Activated CD8-positive, alpha-beta T cell treated with anti-CD3 and anti-CD28 coated beads for 36 hours (primary cell): ENCODE measurements at places on chromosomes 4 and X. TPM values are rescaled to one million over a fixed set of nuclear protein-coding genes. Genes with fewer than 3 reads are reported as not detected.

OFD1 gene
- 32.4 TPM for total RNA-seq

DNA sequence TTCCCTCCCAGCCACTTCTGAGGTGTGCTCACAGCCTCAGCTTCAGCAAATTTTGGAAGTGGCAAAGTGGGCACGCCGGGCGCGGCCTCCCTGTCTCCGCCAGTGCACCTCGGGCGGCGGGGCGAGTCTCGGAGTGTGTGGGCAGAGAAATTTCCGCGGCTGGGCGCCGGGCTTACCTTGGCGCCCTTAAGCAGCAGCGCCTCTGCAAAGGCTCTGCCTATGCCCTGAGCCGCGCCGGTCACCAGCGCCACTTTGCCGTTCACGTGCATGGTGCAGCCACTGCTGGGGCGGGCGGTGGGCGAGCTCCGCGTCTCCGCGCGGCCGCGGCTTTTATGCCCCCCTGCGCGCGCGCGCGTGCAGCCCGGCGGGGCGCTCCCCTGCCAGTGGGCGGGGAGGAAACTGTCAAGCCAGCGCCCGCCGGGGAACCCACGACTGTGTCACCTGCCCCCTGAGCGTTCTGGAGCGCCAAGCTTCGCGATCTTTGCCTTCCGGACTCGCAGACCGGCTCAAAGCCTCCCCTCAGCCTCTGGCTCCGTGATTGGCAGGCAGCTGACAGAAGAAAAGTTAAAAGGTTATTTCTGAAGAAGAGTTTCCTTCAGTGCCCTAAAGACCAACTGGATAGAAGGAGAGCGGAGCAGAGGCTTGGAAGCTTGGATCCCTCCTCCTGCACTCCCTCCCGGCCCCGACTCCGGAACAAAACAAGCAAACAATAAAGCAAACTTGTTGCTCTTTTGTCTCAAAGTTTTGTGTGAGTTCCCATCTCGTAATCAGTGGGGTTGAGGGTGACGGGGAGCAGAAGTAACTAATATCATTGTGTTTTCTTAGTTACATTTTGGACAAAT lies at the start of gene HPGD:
Gene HPGD (minus strand): TSS at position 306 of the 842 bp plus-strand sequence. CDS start 37 bp downstream, at position 269.
- H3K27ac ChIP-seq: peak within 1 kb of the TSS; percentile 78
- no peaks in the 10 kb centered on the region for H3K36me3 ChIP-seq
- peaks cover 10% of the 10 kb centered on the region for H3K27me3 ChIP-seq
- H3K4me1 ChIP-seq: peaks cover 21% of the 10 kb centered on the region

DNA sequence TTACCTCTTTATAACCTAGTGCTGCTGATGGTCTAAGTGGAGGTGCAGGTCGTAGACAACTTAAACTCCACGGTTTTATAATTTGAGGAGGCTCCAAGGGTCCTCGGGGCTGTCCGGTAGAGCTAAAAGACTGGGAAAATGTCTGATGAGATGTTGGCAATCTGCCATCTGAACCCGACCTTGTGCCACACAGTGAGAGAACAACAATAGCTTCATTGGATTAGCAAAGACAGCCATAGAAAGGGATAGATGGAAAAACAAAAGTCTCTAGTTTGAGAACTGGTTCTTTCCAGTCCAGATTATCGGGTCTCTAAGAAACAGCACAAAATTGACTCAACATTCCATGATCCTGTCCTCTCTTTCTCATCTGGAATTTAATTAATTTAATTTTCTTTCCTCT lies 31.6 kb downstream of the CD40LG start:
- peaks cover 43% of the 10 kb centered on the region for H3K4me1 ChIP-seq
- H3K4me3 ChIP-seq: no peak overlapping the region
- peaks cover 42% of the 10 kb centered on the region for H3K36me3 ChIP-seq
- no peaks in the 10 kb centered on the region for H3K27me3 ChIP-seq
- DNase-seq: no peak
- H3K27ac ChIP-seq: no peak overlapping the region

DNA sequence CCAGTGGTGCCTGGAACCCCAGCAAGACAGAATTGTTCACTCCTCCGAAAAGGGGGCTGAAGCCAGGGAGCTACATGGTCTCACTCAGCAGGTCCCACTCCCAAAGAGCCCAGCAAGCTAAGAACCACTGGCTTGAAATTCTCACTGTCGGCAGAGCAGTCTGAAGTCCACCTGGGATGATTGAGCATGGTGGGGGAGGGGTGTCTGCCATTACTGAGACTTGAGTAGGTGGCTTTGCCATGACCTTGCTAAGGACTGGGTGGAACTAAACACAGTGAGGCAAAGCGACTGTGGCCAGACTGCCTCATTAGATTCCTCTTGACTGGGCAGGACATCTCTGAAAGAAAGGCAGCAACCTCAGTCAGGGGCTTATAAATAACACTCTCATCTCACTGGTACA lies 122.6 kb upstream of the ZC4H2 start:
- no peak overlapping the region for H3K4me3 ChIP-seq
- H3K27ac ChIP-seq: no peak overlapping the region
- H3K4me1 ChIP-seq: no peaks in the 10 kb centered on the region
- peaks cover 31% of the 10 kb centered on the region for H3K36me3 ChIP-seq
- H3K27me3 ChIP-seq: no peaks in the 10 kb centered on the region
- no peak for DNase-seq

ARHGEF6 gene
- total RNA-seq: 45.7 TPM

DNA sequence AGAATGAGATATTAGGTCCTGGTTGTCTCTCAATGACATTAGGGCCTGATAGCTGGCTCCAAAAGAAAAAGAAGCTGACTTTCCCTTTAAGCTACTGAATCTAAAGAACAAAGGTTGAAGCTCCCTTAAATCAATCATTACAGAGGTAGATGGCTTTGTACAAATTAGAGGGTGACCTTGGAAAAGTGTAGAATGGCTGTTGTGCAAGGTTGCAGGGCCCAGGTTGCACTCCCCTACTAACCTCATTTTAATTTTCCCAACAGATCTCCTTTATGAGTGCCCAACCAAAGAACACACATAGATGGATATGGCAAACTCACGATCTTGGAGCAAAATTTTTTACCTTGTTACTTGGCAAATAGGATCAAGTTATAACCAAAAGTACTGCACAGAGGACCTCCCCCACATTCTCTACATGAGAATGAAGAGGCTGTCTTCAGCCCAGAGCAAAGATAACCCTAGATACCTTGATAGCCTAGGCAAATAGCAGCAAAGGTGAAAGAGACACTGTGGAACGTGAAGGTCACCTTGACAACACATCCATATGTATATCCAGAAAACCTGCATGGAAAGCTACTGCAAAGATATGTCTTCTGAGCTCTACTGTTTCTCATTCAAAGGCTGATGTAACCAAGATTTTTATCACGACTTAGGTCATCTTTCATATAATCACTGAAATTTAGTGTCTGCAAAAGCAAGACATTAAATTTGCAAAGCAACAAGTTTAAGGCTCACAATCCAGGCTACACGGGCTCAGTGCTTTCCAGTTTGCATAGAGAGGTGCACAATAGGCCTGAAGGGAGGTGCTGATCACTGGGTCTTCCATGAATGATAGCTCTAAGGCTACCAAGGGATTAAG lies 23.0 kb downstream of the KLB start:
- no peaks in the 10 kb centered on the region for H3K36me3 ChIP-seq
- no peaks in the 10 kb centered on the region for H3K27me3 ChIP-seq
- DNase-seq: no peak
- H3K27ac ChIP-seq: no peak overlapping the region

GRCh38 chr4:113636877-113637276 lies 124.7 kb downstream of the CAMK2D start:
- peak overlapping the region; percentile 88 for H3K27ac ChIP-seq
- H3K4me1 ChIP-seq: peaks cover 52% of the 10 kb centered on the region
- no peaks in the 10 kb centered on the region for H3K27me3 ChIP-seq
- DNase-seq: peak; percentile 29
- H3K4me3 ChIP-seq: peak overlapping the region; percentile 45
- H3K36me3 ChIP-seq: peaks cover 24% of the 10 kb centered on the region

DNA sequence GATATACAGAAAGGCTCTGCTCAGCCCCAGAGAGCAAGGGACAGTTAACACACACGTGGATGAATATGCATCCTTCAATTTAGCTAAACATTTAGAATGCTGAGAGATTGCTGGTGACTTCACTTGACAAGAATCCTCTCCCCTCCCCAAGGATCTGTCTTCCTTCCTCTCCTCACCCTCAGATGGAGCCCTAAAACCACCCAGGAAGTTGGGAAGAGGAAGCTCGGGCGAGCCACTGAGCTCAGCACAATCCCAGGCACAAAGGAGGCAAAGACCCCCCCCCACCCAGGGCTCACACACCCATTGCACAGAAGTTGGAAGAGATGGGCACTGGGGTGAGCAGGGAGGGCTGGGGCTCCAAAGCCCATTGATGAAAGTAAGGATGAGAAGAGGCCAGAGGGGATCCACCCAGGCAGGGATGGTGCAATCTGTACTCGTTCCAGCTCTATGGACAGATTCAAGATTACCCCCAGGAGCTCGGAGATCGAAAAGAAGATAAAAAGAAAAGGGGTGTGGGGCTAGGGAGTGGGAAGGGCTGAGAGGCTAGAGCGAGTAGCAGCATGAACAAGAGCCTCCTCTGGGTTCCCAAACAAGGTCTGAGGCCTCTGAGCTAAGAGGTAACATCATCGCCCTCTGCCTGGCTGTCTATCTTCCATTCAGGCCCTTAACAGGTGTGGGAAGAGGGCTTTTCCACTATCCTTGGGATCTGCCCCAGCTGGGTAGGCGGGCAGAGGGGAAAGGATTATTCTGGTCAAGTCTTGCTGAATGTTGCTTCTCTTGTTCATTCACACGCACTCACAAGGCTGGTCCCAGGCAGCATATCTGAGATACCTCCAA lies 1.2 kb downstream of the TFE3 start:
- H3K36me3 ChIP-seq: peaks cover 16% of the 10 kb centered on the region
- peak overlapping the region; percentile 94 for H3K4me3 ChIP-seq
- H3K4me1 ChIP-seq: peaks cover 31% of the 10 kb centered on the region
- no peak for DNase-seq

- no peaks in the 10 kb centered on the region for H3K27me3 ChIP-seq
- H3K27ac ChIP-seq: no peak overlapping the region
- H3K4me3 ChIP-seq: no peak overlapping the region
Measured at GRCh38 chr4:68654946-68655721, 15.3 kb downstream of the UGT2B15 start.

MAGEE2 gene
- total RNA-seq: not detected

DNA sequence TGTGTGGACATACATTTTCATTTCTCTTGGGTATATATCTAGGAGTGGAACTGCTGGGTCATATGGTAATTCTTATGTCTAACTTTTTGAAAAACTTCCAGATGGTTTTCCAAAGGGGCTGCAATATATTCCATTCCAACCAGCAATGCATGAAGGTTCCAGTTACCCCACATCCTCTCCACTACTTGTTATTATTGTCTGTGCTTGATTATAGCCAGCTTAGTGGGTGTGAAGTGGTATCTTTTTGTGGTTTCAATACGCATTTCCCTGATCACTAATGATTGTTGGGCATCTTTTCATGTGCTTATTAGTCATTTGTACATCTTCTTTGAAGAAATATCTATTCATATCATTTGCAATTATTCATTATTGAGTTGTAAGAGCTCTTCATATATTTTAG lies 31.5 kb upstream of the S100G start:
- DNase-seq: no peak
- H3K36me3 ChIP-seq: peaks cover 13% of the 10 kb centered on the region
- no peaks in the 10 kb centered on the region for H3K27me3 ChIP-seq
- no peaks in the 10 kb centered on the region for H3K4me1 ChIP-seq
- no peak overlapping the region for H3K4me3 ChIP-seq
- H3K27ac ChIP-seq: no peak overlapping the region

GRCh38 chrX:115311601-115312001 lies 22.1 kb downstream of the LUZP4 start:
- no peak overlapping the region for H3K27ac ChIP-seq
- DNase-seq: no peak
- no peaks in the 10 kb centered on the region for H3K27me3 ChIP-seq

DNA sequence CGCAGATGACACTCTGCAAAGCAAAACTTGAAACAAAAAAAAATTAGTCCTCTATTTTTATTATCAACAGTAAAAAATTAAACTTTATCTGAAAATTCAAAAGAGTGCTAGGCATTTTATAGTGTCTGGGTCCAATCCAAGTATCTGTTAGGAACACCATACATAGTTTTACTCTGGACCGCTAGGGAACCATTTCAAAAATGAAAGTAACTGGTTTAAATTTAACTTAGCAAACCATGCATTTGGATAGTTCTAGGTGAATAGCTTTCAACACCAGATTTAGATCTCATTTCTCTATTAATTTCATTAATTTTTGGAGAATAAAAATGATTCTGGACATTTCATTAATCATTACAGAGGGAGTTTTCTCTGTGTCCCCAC lies 1.2 kb downstream of the KLKB1 start:
- H3K27ac ChIP-seq: no peak overlapping the region
- peaks cover 14% of the 10 kb centered on the region for H3K36me3 ChIP-seq
- H3K4me3 ChIP-seq: no peak overlapping the region
- no peak for DNase-seq
- no peaks in the 10 kb centered on the region for H3K4me1 ChIP-seq

SEPTIN11 gene
- 43.3 TPM for total RNA-seq

BRS3 gene
- total RNA-seq: not detected

- no peaks in the 10 kb centered on the region for H3K27me3 ChIP-seq
- no peak for DNase-seq
- H3K27ac ChIP-seq: no peak overlapping the region
- no peaks in the 10 kb centered on the region for H3K4me1 ChIP-seq
- no peaks in the 10 kb centered on the region for H3K36me3 ChIP-seq
- no peak overlapping the region for H3K4me3 ChIP-seq
Measured at GRCh38 chr4:53500546-53500945, 90.7 kb downstream of the LNX1 start.

GRCh38 chr4:78706302-78706701 lies 69.8 kb upstream of the BMP2K start:
- no peak overlapping the region for H3K4me3 ChIP-seq
- no peak overlapping the region for H3K27ac ChIP-seq
- peaks cover 3% of the 10 kb centered on the region for H3K36me3 ChIP-seq
- no peaks in the 10 kb centered on the region for H3K27me3 ChIP-seq
- no peak for DNase-seq

GRCh38 chr4:72496119-72496518 lies 72.9 kb downstream of the ADAMTS3 start:
- H3K36me3 ChIP-seq: no peaks in the 10 kb centered on the region
- H3K4me3 ChIP-seq: no peak overlapping the region
- H3K4me1 ChIP-seq: no peaks in the 10 kb centered on the region
- H3K27ac ChIP-seq: no peak overlapping the region

DNA sequence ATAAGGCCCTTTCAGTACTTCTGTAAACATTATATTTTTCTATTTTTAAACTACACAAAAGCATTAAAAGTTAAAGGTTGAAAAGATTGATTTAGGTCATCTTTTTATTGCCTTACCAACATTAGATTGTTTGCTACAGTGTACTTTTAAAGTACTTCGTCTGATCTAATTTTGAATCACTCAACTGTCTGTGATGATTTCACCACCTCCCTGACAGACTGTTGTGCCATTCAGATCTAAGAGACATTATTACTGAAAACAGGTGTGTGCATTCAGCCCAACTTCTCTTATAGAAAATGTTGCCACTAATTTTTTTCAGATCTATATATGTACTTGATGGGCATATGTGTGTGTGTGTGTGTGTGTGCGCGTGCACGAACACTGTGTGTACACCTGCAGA lies 39.3 kb downstream of the GASK1B start:
- H3K4me3 ChIP-seq: no peak overlapping the region
- no peaks in the 10 kb centered on the region for H3K27me3 ChIP-seq
- DNase-seq: no peak
- no peaks in the 10 kb centered on the region for H3K36me3 ChIP-seq
- H3K4me1 ChIP-seq: no peaks in the 10 kb centered on the region

COL25A1 gene
- not detected for total RNA-seq
